Breast epithelium (tissue), 4 donors: ENCODE measurements at places on chromosomes 3 and 15. TPM values are rescaled to one million over a fixed set of nuclear protein-coding genes. Genes with fewer than 3 reads are reported as not detected.

DNA sequence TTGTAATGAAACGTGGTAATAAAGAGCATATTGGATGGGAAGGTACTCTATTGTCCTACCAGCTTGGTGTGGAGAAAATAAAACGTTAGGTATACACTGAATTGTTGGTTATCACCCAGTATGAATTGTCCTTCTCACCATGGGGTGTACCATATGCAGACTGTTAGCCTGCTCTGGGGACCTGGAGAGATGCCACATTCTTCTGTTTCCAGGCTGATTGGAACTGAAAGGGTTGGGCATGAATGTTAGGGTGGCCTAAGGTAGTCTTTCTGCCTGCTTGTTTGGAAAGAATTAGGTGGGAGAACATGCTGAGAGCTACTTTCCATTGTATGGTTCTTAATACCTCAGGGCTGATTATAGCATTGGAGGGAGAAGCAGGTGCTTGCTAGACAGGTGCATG is 340.6 kb downstream of the PTPRG start:
- DNase-seq = no peak

GRCh38 chr3:128727485-128727884 is 1.5 kb downstream of the RAB7A start:
- no peak for DNase-seq

The BDH1 gene
- total RNA-seq = 16.4 TPM

The LZTFL1 gene
- total RNA-seq = 17.0 TPM

DNA sequence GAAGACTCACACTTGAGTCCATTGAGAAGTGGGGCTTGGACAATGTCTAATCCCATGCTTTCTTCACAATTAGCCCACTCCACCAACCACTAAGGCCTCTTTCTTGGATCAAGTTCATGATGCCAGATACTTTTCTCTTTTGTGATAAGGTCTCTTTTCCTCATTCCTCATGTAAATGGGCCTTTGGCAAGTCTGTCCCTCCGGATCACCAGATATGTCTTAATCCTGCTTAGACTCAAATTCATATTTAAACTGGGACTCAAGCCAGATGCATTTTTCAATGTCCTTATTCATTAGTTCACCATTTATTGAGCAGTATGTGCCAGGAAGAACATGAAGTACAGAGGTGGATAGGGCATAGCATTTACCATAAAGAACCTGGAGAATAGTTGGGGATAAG is 671.1 kb downstream of the TBL1XR1 start:
- DNase-seq = no peak

- no peak for DNase-seq
Observed at GRCh38 chr3:45966950-45967640, 23.8 kb downstream of the CXCR6 start.

The CADM2 gene
- total RNA-seq = 6.9 TPM

GRCh38 chr15:81981908-81982307 is 63.9 kb downstream of the MEX3B start:
- DNase-seq = no peak

- DNase-seq = no peak
Observed at GRCh38 chr3:192991356-192991755, 73.7 kb upstream of the MB21D2 start.

The IL5RA gene
- 0.98 TPM for total RNA-seq

GRCh38 chr3:196843435-196844110 is 24.1 kb upstream of the SENP5 start:
- DNase-seq = no peak

The SMCO1 gene
- total RNA-seq = not detected

DNA sequence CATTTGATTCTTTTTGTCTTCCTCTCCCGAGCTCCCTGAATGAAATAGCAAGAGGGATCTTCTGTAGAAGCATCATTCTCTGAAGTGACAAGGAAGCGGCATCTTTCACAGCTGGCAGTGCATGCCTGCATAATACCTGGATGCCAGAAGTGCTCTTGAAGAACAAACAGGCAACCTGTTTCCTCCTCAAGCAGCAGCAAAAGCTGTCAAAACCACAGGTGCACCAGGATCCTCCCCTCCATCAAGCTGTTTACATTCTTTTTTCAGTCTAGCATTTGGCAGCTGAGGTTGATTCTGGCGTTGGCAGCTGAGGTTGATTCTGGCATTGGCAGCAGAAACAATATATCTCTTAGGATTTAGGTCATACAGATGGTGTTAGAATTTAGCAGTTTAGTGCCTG is 979.0 kb downstream of the TUSC7 start:
- DNase-seq = no peak

GRCh38 chr3:191342006-191342405 is 11.7 kb upstream of the UTS2B start:
- DNase-seq = no peak
